Stimulated activated CD4-positive, alpha-beta T cell treated with anti-CD3 and anti-CD28 coated beads, Interleukin-2, amount 100 ng/mL, for 48 hours (primary cell): ENCODE measurements at places on chromosomes 11 and 22.

DNA sequence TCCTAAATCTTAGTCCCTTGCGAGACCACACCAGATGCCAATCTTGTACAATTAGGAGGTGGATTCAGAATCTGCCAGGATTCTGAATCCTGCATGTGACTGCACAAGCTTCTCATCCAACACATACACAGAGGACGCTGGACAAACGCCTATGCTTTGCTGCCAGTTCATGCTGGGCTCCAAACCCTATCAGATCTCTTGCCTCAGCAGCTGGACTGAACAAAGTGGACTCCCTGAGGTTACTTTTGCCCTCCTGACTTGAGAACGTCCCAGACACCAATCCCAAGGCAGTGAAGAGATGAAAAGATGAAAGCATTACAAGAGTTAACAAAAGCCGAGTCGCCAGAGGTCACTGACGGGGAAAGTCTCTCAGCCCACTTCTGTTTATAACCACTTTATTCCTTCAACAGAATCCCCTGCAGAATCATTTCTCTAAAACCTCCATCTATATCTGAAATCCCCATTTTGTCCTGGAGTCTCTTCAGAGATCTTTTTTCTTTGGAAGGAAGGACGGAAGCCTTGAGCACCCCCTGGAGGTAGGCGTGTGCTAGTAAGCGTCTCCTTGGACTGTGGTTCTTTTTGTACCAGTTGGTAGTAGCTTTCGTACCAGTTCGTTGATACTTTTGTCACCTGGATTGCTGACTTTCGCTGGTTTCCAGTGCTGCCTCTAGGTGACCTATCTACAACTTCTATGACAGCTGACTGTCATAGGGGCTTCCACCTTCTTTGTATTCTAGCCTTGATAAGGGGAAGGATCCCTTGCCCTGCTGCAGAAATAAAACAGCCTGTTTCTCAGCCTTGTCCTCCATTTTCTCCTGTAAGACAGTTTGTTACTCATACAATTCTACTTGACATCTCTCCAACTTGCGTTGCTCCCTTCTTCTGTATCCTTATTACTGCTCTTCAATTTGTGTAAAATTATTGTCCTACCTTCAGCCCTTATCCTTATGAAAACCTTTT, 26.1 kb upstream of the EED start:
- peak; percentile 63 for DNase-seq

DNA sequence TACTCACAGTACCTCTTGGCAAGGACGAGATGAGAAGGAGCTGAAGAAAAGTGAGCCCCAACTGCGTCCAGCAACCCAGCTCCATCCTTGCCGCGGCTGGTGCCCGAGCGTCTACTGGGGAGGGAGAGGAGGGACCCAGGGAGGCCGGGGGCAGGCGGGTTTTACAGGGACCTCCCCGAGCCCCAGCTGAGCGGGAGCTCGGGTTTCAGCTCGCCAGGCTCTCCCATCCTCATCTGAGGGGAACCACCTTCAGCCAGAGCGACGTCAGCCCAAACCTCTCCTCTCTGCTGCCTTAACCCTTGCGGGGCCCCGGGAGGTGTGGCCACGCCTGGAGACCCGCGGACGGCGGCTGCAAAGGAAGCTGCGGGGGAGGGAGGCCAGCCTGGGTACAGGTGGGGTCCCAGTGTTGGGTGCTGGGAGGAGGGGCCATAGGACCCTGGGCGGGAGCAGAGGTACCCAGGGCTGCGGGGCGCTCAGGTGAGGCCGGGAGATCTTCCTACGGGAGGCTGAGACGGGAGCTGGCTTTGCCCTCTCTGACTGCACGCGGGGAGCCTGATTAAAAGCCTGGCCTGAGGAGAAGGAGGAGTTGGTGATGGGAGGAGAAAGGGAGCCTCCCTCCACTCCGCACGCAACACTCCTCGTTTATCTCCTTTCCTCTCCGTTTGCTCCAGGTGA, at the start of gene PAMR1:
PAMR1 (minus strand) TSS at position 116 of the 675 bp plus-strand sequence; CDS start at position 85, 31 bp downstream.
- no peak for DNase-seq

- peak; percentile 36 for DNase-seq
Observed at GRCh38 chr22:29689880-29690213, 30.0 kb upstream of the CABP7 start.

DNA sequence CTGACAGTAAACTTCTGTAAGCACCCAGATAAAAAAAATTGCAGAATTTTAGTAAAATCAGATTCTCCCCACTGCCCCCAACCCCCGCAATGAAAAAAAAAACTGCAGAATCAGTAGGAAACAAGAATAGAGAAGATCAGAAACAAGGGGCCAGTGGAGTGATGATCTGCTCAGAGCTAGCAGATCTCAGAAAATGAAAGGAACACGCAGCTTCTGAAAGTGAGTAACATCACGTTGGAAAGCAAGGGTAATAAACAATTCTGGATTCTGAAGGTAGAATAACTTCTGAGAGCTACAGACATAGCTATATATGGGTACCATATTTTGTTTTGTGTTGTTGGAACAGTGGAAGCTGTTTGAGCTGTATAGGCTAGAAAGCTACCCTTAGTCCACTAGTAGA, 23.2 kb downstream of the ACAT1 start:
- DNase-seq = no peak

DNA sequence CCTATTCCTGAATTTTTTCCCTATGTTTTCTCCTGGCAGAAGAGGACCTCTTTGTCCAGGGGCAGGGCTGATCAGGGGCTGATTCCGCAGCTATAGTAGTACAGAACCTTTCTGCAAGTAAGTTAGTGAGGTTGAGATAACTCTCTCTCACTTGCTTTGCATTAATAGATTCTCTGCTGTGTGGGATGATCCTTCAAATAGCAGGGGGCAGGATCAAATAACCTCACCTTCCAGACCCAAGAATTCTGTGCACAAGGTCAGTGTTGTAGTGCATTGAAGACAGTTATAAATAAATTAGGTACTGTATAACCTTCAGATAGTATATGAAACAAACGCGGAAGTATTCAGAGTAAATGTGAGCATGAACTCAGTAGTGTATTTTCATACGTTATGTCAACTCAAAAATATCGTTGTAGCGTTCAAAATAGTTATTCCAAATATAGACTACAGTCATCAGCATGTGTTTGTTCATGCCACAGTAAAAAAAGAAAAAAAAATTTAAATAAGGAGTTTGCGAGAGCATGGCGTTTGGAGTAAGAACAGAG, 278 bp downstream of the MMP26 start:
- DNase-seq = no peak

GRCh38 chr11:70423523-70424505, 25.5 kb downstream of the CTTN start:
- DNase-seq = peak; percentile 18

DNA sequence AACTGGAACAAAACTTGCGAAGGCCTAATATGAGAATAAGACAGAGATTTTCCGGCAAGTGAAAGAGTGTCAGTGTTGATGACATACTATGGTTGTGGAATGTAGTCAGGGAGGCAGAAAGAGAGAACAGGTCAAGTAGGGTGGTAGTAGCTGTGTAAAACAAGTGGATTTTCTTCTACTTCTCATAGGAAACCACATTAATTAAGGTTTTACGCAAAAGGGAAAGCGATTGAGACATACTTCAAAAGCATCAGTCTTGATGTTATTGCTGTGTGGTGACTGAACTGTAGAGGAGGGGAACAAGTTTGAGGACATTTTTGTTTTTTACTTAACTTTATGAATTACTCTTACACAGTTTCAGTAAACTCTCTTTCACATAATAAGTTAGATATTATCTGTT, 186.0 kb upstream of the CNTN5 start:
- no peak for DNase-seq

DNA sequence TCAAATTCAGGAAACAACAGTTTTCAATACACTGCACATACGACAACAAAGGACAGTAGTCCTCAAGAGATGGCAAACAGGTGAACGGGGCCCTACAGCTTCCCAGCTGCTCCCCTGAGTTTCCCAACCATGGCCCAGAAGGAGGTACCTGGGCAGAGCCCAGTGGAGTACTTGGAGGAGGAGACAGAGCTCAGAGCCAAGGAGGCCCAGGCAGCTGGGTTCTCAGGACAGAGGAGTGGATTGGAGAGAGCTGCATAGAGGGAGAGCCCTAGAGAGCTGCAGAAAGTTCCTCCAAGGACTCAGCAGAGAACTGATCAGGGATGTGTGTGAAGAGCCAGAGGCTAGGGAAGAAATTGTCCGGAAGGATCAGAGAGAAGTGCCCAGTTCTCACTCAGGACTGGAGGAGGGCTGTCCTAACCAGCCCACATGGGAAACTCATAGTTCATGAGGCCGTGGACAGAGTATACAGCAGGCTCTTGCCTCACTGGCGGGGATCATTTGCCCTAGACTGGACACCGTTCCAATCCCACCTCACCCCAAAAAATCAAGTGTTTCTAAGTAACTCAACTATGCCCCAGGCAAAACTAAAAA, 7.6 kb upstream of the ASCL2 start:
- no peak for DNase-seq

DNA sequence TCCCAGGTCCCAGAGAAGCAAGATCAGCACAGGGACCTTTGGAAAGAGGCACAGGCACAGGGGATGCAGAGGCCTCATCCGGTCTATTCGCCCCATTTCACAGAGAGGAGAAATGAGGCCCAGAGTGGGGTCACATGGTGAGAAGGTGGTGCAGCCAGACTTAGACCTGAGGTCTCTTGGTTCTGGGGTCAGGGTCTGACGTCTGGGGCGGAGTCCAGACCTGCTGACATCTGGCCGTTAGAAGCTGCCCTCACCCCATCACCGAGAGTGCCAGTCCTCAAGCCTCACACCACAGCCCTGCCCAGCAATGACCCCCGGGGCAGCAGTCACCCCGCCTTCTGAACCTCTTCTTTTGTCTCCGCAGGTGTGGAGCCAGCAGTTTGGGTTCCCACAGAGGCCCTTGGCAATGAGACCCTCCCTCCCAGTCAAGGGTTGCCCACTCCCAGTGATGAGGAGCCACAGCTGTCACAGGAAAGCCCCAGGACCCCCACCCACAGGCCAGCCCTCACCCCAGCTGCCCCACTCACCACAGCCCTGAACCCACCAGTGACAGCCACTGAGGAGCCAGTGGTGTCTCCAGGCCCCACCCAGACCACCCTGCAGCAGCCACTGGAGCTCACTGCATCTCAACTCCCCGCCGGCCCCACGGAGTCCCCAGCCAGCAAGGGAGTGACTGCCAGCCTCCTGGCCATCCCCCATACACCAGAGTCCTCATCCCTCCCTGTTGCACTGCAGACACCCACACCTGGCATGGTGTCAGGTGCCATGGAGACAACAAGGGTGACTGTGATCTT, 62.4 kb downstream of the OTOG start:
- DNase-seq = no peak

DNA sequence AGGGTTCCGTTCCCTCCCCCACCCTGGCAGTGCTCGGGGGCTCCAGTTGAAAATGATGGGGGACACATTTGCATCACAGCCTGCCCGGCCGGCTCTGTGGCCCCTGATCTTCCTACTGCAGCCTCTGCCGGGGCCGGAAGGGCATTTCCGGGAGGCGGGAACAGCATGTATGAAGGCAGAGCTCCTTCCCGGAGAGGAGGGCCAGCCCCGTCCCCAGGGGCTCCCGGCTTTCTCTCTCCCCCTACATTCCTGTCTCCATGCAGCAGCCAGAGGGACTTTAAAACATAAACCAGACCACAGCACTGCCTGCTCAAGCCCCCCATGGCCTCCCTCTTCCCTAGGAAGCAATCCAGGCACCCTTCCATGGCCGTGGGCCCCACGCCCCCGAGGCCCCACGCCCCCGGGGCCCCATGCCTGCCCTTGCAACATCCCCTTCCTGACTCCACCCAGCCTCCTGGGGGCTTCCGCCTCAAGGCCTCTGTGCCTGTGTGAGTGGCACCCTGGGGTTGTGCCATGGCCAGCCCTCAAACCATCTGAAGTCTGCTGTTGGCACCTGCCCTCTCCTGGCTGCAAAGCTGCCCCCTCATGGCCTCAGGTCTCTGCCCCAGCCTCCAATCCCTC, 73.1 kb downstream of the CDKN1C start:
- no peak for DNase-seq

DNA sequence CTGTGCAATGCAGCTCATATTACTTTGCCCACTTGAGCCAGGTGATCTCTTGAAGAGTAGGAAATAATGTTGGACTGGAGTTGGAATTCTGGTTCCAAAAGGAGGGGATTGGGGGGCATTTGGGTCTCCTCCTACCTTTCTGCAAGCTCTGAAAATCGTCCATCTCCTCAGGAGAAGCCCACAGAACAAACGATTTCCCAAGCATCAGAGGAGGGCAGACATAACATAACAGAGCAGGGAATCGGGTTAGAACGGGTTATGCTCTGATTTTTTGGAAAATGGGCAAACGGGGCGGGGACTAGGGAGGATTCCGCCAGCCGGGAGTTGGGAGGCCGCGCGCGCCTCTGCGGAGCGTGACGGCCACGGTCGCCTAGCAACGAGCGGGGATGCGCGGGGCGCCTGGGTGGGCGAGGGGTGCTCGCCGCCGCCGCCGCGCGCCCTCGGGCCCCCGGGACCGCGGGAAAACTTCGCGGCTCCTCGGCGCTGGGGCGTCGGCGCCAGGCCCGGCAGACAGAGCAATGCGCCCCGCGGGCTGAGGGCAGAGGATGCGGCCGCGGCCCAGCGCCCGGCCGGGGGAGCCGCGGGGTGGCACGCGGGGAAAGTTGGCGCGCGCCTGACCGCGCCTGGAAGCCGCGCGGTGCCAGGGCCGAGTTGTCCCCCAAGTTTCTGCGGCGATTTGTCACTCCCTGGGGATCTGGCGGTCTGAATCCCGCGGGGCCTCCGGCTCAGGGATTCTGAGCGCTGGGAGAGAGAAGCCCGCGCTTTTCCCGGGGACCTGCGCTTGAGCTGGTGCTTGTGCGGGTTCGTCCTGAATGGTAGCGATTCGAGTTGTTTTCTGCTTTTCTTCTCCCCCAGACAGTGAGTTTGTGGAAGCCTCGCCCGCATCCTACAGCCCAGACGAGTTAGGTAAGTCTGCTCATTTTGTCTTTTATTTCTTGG, 27.8 kb upstream of the AMOTL1 start:
- DNase-seq = no peak

- no peak for DNase-seq
Observed at GRCh38 chr11:115981814-115982471, 477.7 kb upstream of the CADM1 start.

DNA sequence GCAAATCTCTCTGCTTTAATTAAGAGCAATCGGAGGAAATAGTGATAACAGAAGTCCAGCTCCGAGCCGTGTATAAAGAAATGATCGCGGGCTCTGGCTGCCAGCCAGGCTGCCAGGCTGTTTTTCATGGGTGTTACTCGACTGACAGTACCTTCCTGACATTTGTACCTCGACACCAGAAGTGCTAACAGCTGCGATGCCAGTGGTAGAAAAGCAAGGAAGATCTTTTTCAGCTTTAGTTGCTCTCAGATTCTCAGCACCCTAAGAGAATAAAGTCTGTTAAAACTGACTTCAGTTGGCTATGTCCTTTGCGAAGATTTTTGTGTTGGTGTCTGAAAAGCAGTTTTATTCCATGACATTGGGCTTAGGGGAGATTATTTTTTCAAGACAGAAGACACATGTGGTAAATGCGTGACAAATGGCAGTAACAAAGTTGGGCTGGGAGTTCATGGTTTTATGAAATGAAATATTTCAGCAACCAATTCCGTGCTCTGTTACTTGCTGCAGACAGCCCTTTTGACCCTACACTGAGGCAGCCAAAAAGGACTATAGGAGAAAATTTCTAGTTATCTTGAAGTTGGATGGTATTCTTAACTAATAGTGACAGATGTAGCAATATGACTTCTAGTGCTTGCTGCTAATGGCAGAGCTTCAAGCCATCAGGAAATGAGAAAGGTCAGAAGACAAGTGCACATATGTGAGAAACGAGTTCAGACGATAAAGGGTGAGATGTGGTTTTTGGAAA, 296.2 kb downstream of the CNTN5 start:
- no peak for DNase-seq

- DNase-seq = no peak
Observed at GRCh38 chr11:104015649-104016415, 20.6 kb upstream of the DDI1 start.

GRCh38 chr11:66701432-66702240, 23.9 kb upstream of the RBM4B start:
- no peak for DNase-seq
